Activated T-helper 1 cell treated with anti-CD3 and anti-CD28 coated beads, Interleukin-2, amount 50 U/mL, for 16 hours (primary cell): ENCODE measurements at places on chromosomes 3 and 15.

DNA sequence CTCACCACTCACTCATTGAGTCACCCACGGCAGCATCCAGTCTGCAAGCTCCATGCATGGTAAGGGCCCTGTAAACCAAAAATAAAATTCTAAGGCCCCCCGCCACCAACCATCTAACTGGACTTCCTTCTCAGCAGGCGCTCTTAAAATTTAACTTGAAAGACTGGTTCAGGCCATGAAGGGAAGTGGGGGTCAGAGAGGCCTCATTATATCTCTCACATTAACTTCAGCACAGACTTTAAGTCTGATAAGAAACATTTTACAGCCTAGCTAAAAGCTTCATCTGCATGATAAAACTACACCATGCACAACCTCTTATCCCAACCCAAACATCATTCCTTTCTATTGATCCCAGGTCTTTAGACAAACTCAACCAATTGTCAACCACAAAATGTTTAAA, 38.5 kb downstream of the FBLN2 start:
- no peak for DNase-seq

DNA sequence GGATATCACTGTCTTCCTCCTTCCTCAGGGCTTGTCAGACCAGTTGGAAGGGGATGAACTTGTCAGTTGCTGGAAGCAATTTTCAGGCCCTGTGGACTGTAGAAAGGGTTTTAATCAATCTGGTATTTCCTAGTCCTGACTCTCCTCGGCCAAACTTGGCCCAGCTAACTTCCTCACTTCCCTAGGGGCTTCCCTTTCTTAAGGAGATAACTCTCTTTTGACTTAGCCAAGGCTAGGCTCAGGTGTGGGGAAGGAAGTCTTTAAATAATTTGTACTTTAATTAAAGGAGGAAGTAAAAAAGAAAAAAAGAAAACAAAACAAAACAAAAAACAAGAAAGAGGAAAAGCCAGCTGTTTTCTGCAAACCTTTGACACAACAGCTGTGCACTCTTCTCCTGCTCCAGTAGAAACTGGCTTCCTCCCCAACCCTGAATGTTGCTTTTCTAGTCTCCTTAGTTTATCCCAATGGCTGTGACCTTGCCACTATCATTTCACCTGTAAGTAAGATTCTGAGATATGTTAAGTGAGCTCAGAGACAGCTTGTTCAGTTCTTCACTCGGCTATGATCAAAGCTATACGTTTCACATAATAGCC, 53.0 kb upstream of the ST3GAL6 start:
- no peak for DNase-seq

- DNase-seq: peak; percentile 62
Measured at GRCh38 chr3:46693038-46693891, at the start of gene ALS2CL. Gene ALS2CL (minus strand): TSS chr3:46693679. CDS start chr3:46689440, 4,239 bp downstream.

DNA sequence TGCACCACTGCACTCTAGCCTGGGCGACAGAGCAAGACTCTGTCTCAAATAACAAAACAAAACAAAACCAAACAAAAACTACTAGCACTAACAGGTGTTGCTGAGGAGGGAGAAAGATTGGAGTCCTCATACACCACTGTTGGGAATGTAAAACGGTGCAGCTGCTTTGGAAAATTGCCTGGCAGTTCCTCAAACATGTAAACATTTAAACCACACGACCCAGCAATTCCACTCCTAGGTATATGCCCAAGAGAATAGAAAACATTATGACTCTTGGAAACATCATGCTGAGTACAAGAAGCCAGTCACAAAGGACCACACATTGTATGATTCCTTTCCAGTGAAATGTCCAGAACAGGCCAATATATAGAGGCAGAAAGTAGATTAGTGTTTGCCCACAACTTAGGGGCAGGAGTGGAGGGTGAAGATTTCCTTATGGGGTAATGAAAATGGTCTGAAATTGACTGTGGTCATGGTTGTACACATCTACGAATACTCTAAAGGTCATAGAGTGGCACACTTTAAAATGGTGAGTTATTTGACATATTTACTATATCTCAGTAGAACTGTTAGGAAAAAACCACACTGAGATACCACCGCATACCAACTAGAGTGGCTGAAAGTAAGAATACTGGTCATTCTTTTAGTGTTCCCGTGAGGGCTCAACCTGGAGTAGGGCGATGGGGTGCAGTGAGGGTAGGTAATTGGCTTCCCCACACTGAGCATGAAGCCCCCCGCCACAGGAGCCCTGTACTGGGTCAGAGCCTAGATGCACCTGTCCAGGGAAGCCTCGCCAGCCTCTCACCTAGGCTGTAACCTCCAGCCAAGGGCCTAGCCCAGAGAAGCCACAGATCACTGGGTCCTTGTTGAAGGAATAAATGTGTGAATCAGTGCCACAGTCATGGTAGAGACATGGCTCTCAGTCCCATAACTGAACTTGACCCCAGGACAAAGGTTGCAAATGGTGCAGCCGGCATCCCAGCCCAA, 131.1 kb downstream of the NUP210 start:
- no peak for DNase-seq

DNA sequence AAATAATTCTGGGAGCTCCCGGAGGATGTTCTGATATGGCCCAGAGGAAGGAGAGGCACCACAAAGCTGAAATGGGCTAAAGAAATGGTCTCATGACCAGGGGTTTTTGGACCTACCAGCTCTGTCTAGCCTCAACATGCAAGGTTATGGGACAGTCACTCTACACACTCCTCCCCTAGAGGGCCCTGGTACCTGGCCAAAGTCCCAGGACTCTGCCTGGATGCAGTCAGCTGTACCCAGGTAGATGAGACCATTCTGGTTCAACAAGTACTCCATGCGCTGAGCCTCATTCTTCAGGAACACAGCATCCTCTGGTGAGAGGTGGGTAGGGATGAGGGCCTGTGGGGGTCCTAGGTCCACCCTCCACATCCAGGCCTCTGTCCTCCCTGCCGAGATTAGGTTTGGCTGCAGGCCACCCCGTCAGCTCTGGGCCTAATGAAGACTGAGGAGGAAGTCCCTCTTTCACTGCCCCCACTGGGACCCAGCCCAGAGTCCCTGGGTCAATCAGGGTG, 9.5 kb downstream of the EPB42 start:
- DNase-seq: no peak

- DNase-seq: no peak
Measured at GRCh38 chr15:83436513-83437158, 10.5 kb upstream of the SH3GL3 start.

- no peak for DNase-seq
Measured at GRCh38 chr3:124082343-124082742, 90.4 kb upstream of the ROPN1 start.

DNA sequence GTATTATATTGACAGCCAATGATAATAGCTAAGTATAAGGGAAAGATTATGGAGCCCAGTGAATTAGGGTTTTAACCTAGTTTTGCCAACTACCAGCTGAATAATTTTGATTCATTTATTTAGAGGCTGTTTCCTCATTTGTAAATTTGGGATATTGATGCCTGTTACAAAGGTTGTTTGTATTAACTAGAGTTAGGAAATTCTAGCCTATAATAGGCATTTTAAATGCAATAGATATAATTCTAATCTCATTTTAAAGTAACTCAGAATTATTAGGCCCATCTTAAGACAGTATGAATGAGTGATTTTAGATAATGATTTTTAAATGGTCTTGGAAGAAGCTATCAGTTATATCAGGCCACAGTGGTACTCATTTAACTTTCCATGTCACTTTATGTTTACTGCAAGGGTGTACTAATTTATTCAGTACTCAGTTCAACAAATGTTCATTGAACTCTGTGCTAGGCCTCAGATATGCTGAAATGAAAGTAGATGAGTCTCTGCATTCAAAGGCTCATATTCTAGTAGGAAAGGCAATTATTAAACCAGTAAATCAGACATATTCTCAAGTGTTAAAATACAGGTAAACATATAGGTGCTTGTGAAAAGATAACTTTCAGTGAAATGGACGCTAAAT, 200.8 kb downstream of the KLHL25 start:
- DNase-seq: no peak

- no peak for DNase-seq
Measured at GRCh38 chr3:61360297-61360965, 109.2 kb upstream of the FHIT start.

GRCh38 chr3:156553705-156554356, 1.1 kb downstream of the SSR3 start:
- no peak for DNase-seq

- no peak for DNase-seq
Measured at GRCh38 chr3:127925384-127925783, 10.4 kb downstream of the KBTBD12 start.

GRCh38 chr15:47513471-47513870, 203.8 kb upstream of the SEMA6D start:
- no peak for DNase-seq

GRCh38 chr3:186322761-186323160, 39.3 kb downstream of the DGKG start:
- DNase-seq: no peak

GRCh38 chr3:26838026-26838425, 215.5 kb downstream of the LRRC3B start:
- no peak for DNase-seq

DNA sequence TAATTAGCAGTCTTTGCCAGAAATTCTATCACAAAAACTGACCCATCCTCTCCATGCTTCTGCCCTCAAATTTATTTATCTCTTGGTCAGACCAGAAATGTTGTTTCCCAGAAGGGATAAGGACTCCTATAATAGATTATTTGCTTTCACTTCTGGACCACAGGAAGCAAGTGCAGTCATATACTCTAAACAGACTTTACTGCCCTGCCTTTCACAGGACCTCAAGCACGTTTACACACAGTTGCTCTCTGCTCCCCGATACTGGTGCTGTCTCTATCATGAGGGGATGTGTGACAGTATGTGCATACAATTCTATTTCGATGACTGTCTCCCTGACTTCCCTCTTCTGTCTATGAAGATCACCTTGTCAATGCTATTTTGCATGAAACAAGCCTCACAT, 205.5 kb upstream of the TGFBR2 start:
- DNase-seq: no peak

DNA sequence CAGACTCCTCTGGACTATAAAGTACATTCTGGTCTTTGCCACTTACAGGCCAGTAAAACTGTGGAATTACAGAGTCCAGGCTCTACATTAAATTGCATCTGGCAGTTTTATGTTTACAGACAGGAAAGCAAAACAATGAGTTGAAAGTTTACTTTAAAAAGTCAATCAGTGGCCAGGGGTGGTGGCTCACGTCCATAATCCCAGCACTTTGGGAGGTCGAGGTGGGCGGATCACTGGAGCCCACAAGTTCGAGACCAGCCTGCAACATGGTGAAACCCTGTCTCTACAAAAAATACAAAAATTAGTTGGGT, 53.8 kb downstream of the TM4SF4 start:
- no peak for DNase-seq

- no peak for DNase-seq
Measured at GRCh38 chr3:11415099-11415498, 142.9 kb downstream of the ATG7 start.

- DNase-seq: no peak
Measured at GRCh38 chr3:148367756-148368155, 329.9 kb upstream of the AGTR1 start.

DNA sequence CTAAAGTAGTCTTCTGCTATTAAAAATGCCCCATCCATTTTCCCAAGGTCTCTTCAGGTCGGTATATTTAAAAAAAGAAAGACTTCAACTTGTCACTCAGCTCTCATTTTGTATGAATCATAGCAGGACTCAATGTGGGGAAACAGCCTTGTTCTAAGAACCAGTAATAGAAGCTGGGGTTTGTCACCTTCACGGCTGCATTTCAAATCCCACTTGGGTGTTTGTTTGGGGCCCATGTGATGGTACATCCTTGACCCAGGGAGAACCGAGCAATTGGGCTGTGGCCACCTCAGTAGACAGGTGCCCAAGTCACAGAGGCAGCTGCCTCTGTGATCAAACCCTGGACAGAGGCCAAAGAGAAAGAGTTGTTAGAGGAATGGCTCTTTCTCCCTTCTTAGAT, 70.3 kb upstream of the ARL8B start:
- DNase-seq: no peak

- DNase-seq: no peak
Measured at GRCh38 chr3:40511031-40511718, 5.3 kb downstream of the ZNF620 start.

DNA sequence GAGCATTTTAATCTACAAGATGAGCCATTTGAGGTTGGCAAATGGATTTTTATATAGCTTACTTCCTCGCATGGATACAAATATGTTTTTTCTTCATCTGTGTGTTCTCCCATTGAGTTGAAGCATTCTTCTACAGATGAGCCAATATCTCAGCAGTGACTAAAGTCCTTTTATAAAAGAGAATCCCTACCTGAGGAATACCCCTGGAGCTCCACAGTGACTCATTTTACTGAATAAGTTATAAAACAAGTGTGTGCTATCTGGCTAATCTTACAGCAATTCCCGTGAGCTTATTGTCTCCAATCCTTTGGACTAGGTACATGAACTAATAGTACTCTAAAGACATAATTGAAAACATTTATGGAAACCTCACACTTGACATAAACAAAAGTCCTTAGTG, 354.2 kb upstream of the BCHE start:
- DNase-seq: no peak

DNA sequence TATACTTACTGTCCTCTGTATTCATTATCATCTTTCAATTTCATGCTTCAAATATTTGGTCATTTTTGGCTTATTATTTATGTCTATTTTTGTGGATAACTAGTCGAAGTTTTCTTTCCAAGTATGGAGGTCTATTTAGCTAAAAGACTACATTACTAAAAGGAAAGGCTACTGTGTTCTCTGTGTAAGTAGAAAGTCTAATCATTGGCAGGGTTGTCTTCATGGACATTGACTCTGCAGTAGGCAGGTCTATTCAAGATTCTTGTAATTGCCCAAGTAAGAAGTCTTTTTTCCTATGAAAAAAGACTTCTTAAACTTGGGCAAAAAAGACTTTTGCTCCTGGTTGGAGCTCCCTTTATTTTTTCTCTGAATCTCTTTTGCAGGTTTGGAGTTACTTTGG, 368.6 kb upstream of the GRM7 start:
- no peak for DNase-seq
